ENCODE measurements at places on chromosomes 1 and 21. TPM values are rescaled to one million over a fixed set of nuclear protein-coding genes. Genes with fewer than 3 reads are reported as not detected.

Gene ACTN2
- total RNA-seq = under 0.01 TPM

Gene MCOLN2
- total RNA-seq = 3.5 TPM

Gene BMP8A
- total RNA-seq = not detected

Gene PCBP3
- total RNA-seq = 1.9 TPM

Gene RGS16
- 0.66 TPM for total RNA-seq

Gene VSIG8
- 0.17 TPM for total RNA-seq

Gene OR2L13
- not detected for total RNA-seq

Gene KRTAP10-1
- total RNA-seq = not detected

Gene KANK4
- total RNA-seq = not detected

Gene PRAMEF18
- total RNA-seq = not detected

Gene MATN1
- total RNA-seq = 0.33 TPM

Gene RGS7
- 1.9 TPM for total RNA-seq

Gene TNNI3K
- 1.8 TPM for total RNA-seq

Data from smooth muscle cell of trachea (primary cell).